Activated CD4-positive, CD25-positive, alpha-beta regulatory T cell treated with anti-CD3 and anti-CD28 coated beads, Interleukin-2, amount 50 U/mL, for 24 hours (primary cell): ENCODE measurements at places on chromosomes 3 and 15.

GRCh38 chr3:171506743-171507319 lies 46.6 kb upstream of the TNIK start:
- no peak for ATAC-seq

DNA sequence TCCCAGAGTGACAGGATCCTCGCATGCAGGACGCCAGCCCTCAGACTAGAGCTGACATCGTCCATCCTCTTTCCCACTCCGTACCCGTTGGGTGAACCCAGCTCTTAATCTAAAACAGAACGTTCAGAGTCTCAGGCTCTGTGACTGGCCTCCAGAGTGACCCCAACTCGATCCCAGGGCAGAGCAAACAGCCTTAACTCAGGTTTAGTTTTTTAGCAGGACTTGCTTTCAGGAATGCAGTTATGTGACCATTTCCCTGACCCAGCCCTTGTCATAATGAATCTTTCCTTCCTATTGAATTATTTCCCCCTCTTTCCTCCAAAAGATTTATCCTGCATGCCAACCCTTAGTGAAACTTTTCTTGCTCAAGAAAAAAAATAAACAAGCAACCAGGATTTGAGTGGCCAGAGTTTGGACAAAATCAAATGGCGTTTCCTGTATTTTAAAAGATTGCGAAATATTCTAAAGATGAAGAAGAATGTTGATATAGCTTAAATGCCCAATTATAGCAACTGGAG lies 47.8 kb upstream of the RARB start:
- no peak for ATAC-seq

DNA sequence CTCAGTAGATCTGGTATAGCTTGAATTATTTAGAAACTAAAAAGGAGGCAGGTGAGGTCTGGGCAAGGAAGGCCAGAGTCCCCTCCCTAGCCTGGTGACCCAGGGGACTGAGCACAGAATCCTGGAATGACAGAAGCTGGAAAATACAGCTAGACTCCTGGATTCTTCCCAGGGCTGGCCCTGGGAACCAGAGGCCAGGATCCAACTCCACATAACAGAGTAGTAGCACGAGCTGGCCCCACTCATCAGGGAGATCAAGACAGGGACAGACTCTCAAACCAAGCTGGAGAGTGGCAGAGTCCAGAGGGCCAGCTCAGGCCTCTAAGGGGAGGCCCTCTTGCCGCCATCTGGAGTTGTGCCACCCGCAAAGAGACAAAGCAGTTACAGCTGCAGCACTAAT lies 10.7 kb downstream of the VIPR1 start:
- no peak for ATAC-seq

GRCh38 chr3:42129014-42129953 lies 38.1 kb downstream of the TRAK1 start:
- peak; percentile 35 for ATAC-seq

GRCh38 chr3:144036498-144036897 lies 64.9 kb downstream of the DIPK2A start:
- no peak for ATAC-seq

GRCh38 chr3:184240384-184241140 lies 8.2 kb downstream of the ALG3 start:
- no peak for ATAC-seq

- ATAC-seq: peak; percentile 64
Measured at GRCh38 chr3:20060974-20061685, 20.9 kb downstream of the KAT2B start.

DNA sequence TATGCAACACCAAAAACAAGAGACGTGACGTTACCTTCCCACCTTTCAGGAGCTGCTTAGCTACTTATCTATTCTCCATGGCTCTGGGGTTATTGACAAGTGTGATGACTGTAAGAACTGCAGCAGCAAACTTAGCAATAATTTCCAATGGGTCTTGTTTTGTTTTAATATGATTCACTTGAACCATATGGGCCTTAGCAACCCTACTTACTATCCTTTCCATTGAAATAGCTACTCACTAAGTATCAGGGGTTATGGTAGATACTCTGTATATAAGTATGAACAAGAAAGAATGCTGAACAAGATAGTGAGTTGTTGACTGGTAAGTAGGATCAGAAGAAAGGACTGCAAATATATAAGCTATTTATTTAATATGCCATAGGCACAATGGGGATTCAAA lies 69.3 kb upstream of the BBX start:
- ATAC-seq: peak; percentile 34

GRCh38 chr3:71117572-71118247 lies 465.8 kb downstream of the FOXP1 start:
- ATAC-seq: no peak

DNA sequence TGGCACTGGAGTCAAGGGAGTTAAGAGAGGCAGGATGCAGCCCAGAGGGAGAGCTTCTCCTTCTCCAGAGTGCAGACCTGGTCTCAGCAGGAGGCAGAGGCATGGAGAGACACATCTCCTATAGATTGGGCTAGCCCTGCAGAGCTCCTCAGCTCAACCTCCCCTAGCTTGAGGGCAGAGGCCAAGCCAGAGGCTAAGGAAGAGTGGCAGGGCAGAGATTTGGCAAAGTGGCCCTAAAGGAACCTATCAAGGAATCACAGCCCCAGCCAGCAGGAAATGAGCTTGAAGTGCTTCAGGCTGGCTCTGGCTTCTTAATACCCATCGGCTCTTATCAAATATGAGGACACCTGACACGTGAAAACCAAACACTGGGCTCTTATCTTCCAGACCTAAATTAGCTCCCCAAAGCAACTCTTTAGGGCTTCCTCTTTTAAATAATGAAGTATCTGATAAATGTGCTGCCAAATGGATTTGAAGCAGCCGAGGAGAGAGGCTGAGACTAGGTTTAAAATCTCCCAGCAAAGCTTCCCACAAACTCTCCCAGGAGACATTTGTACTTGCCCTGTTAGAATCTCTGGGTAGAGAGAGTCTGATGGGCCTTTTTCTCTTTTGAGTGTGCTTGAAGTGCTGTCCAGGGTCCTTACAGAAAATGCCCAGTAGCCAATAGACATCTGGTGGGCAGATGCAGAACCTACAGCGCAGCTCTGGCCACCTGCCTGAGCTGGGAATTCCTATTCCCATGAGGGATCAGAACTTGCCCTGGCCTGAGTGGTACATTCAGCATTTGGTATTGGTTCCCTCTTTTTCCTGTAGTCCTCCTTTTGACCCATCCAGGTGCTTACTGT lies 271.4 kb downstream of the CLSTN2 start:
- ATAC-seq: no peak

GRCh38 chr3:96190024-96190616 lies 624.3 kb upstream of the EPHA6 start:
- ATAC-seq: no peak

DNA sequence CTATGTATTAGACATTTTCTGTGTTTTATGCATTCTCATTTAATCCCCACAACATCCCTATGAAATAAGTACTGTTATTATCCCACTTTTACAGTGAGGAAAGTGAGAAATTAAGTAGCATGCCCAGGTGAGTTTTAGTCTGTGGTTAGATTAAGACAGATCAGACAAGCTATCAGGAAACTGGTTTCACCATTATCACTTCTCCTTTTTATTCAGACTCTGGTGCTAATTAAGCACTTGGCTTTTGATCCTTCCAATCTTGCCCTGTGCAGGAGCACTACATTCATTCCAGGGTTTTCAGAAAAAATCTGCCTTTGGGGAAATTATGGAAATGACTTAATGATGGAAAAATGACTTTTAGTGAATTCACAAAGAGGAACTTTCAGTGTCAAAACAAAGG lies 115.2 kb downstream of the TMEM108 start:
- no peak for ATAC-seq

- no peak for ATAC-seq
Measured at GRCh38 chr3:141840737-141841544, 35.5 kb upstream of the ATP1B3 start.

- no peak for ATAC-seq
Measured at GRCh38 chr3:162721736-162722135, 1225.1 kb downstream of the OTOL1 start.

DNA sequence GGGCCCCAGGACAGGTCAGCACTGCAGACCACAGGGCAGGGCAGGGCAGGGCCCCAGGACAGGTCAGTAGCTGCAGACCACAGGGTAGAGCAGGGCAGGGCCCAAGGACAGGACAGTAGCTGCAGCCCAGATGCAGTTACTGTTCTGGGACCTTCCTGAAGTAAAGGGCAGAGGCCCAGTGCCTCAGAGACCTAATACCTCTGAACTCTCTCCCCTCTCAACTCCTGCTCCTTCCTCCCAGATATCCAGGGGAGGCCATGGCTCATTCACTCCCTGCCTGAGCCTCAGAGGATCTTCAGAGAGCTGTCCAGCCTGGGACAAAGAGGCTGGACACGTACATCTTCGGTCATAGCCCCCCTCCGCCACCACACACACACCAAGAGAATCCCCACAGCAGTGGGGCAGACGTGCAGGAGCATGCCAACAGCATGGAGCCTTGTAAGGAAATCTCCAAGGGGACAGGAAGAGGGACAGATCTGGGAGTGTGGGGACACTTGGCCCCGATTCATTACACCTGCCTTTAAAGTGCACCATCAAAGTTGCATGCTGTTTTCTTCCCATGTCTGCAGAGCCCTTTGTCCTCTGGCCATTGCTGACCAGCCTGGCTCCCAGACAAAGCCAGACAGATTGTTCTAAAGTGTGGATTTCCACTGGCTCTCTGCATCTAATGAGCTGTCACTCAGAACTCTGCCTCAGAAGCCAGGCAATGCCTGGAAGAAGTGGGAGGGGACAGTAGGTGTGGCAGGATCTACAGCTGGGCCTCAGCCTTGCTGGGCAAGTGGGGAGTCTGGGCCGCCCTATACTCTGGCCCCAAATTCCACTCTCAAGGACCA lies 24.2 kb upstream of the BUB1B start:
- ATAC-seq: no peak

DNA sequence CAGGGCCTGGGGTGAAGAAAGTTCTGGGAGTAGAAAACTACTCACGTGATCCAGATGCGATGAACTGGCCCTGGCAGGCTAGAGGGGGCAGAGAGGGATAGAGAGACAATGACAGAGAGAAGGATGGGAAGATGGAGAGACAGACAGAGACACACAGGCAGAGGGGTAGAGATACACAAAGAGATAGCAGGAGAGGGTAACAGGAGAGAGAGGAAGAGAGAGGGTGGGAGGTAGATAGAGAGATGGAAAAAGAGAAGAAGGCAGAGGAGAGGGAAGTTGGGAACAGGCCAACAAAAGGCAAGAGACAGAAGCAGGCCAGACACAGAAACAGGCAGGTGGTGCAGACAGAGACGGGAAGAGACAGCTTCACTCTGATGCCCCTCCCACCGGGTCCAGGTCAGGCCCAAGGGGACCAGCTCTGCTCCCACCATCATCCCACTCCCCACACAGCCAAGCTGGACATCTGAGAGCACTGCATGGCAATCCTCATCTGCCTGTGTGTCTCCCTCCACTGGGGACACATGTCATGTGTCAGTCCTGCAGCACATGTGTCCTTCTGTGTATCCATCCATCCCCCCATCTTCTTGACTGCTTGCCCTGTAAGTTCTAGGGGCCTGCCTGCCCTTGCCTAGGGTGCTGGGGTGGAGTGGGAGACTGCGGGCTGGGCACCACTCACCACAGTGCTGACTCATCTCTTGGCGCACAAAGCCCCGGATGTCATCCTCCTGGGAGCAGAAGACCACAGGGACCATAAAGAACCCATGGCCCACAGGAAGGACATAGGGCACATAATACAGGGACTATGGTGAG lies 2.2 kb upstream of the UCN2 start:
- no peak for ATAC-seq

- no peak for ATAC-seq
Measured at GRCh38 chr3:112508860-112509259, 9.6 kb upstream of the BTLA start.

DNA sequence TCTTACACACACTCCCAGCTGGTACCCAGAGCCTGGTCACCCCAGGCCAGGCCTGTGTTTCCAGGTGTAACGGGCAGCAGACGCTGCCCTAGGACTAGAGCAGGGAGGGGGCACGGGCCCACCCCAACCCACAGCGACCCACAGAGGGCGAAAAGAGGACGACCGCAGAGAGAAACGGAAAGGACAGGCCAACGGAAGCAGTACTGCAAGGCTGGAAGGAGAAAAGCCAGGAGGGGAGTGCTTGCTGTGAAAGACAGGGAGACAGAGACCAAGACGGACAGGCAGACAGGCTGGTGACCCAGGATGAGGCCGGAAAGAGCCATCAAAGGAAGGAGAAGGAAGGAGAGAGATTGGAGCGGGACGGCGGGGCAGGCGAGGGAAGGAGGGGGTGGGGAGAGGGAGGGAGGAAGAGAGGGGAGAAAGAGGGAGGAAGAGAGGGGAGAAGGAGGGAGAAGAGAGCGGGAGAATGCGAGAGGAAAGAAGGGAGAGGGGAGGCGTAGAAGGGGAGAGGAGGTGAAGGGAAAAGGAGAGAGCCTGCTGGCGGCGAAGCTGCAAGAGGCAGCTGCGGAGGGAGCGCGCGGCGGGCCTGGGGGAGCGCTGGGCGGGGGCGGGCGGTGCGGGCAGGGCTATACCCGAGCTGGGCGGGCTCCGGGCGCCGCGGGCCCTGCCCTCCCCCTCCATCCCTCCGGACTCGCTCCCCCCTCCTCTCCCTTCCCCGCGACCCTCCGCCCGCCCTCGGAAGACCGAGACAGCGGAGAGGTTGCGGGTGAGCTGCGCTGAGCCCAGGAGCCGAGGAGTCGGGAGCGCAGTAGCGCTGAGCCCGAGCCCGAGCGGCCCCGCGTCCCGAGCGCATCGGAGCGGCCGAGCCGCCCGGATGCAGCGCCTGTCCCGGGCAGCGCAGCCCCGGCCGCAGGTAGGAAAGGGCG lies at the start of gene SLC6A1:
Gene SLC6A1 (plus strand): TSS at position 732 of the 926 bp plus-strand sequence. CDS start 24,464 bp downstream, outside the sequence.
- ATAC-seq: no peak

GRCh38 chr15:84919106-84919667 lies 34.7 kb downstream of the SLC28A1 start:
- no peak for ATAC-seq
